GM10248 (cell line): ENCODE measurements at places on chromosomes 3 and 15.

DNA sequence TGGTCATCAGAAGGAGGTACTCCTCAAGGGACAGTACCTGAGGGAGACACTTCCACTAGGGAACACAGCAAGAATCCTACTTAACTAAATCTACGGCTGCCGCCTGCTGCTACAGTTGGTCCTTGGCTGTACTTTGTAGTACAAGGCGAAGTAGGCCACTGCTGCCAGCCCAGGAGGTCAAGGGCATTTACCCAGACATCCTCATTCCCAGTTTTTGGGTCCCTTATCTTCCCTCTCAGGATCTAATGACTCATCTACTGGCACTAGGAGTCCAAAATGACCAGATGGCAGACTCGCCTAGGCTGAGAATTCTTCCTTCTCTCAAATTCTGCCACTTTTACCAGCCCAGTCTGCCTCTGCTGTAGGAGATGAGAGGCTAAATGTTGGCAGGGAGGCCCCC lies 27.1 kb upstream of the LAMP3 start:
- no peak for DNase-seq

DNA sequence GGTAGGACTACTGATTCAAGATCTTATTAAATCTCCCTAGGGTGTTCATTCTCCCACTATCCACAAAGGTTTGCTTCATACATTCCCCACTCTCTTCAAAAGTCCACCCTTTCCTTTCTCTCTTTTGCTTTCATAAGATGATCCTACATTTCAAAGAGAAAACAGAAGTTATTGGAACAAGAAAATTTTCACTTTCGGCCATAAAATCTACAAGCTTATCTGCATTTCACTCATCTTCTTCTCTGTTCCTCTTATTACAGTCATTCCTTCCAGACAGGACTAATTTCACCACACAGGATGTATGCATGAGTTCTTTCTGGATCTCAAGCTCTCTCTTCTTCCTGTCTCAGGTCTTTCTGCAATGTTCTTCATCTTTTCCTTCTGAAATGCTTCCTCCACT lies 238.7 kb downstream of the ISL2 start:
- peak; percentile 59 for DNase-seq

DNA sequence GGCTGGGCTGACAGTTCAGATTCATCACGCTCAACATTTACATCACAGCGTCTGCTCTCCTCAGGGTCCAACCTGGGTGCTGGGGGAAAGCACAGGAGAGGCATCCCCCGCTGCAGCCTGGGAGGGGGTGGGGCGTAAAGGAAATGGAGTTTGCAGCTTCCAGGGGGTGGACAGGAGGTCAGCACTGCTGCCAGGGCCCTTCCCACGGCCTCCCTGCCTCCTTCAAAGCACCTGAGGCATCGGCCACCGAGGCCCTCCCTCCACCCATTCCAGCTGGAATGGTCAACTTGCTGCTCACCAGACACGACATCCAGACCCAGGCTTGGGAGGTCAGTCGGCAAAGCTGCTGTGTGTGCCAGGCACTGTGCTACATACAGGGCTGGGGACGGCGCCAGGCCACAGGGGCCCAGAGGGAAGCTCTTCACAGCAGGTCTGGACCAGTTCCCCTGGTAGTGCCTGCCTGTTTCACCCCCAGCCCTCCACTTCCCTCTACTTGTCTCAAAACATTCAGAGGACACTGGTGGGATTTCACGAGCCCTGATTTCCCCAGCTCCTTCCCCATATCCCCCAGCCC lies 120.7 kb downstream of the ANP32A start:
- DNase-seq: no peak

- peak; percentile 67 for DNase-seq
Measured at GRCh38 chr3:125054449-125055329, 1.1 kb downstream of the HEG1 start.

- no peak for DNase-seq
Measured at GRCh38 chr3:12302564-12302963, 13.7 kb downstream of the PPARG start.

DNA sequence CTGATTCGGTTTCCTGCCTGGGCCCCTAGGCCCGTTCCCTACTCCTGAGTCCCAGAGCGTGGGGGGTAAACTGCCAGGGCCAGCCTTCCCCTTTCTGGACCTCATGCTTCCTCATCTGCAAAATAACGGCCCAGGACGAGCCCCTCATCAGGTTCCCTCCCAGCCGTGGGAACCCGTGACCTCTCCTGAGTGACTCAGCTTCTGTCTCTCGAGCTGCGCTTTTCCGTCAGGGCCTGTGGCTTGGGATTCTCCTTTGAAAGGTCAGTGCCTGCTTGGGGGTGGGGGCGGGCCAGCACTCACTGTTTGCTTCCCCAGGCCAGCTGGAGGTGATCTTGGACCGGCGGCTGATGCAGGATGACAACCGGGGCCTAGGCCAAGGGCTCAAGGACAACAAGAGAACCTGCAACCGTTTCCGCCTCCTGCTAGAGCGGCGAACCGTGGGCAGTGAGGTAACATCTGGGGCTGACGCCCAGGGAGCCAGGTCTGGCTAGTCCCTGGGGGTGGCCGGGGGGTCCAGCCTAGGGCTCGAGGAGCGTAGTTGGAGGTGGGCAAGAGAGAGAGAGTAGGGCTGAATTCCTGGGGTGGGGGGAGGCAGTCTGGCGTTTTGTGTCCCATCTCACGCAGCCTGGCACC lies 12.8 kb downstream of the MAN2A2 start:
- DNase-seq: no peak
